ENCODE measurements at places on chromosomes 13 and 19.
A peak's percentile ranks its signal among the peaks of the same experiment; 100 is the strongest.

- DNase-seq, result no peak
Measured at GRCh38 chr19:50795664-50796073, 5.5 kb downstream of the ACP4 start.

DNA sequence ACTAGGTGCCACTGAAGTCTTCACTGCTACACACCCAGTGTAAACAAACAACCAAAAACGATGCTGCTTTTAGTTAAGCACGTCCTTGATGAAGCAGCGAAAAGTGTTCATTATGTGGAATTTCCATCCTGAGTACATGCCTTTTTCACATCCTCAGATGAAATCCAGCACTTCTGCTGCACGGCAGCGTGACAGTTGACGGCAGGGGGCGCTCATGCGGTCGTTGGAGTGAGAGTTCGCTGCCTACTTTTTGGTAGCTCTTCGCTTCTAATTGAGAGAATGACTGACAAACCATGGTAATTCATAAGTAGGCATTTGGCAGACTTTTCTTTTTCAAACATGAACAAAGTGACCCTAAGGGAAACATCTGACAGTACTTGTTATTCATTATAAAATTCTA is 1124.9 kb downstream of the EFNB2 start:
- DNase-seq, result no peak

- no peak for DNase-seq
Measured at GRCh38 chr13:113741191-113741668, 17.8 kb upstream of the TMEM255B start.

GRCh38 chr19:18108897-18109296 is 11.3 kb downstream of the MAST3 start:
- no peak for DNase-seq

- DNase-seq, result no peak
Measured at GRCh38 chr13:37229931-37230330, 124.5 kb upstream of the CSNK1A1L start.

DNA sequence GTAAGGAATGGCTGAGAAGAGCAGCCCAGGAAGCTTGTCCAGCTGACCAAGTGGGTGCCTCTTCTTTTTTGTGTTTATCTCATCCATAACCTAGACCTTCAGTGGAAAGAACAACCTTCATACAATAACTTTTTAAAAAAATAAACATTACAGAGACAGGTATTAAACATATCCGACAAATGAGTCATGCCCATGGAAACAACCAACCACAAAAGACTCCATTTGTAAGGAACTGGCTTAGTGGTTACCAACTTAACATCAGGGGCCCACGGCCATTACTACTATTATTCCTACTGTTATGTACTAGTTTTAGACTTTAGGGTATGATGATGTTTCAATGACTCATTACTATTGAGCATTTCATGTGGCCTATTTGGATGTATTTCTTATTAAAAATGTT is 191.7 kb upstream of the SERP2 start:
- no peak for DNase-seq

DNA sequence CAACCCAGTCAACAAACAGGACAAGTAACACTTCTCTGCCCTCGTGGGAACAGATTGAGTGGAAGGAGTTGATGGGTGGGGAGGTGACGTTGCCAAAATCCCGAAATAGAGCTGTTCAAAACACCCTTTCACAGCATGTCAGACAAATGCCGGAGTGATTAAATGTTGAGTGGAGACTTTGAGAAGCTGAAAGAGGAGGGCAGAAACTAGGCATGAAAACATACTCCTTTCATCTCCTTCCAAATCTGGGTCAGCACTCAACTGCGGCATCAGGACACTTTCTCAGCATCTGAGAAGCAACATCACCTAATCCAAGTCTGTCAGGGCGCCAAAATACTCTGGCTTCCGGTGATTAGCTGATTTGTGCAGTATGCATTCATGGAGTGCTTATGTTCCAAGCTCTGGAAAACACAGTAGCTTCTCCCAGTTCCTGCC is 51.5 kb upstream of the MRI1 start:
- no peak for DNase-seq

GRCh38 chr19:6680141-6680540 is 10.2 kb upstream of the TNFSF14 start:
- no peak for DNase-seq

DNA sequence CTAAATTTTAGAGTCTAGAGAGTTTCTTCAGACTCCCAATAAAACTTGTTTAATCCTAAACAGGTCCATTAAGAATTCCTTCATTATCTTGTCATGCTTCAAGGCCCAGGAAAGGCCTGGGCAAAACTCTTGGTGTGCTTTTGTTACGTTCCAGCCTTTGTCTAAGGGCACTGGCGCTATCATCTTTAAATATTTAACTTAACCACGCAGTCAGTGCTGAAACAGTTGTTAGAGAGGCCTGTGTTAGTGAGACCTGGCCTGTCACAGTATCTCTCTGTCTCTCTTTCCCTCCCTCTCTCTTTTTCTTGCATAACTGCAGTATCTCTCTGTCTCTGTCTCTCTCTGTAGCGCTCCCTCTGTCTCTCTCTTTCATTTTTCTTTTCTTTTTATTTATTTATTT is 8.2 kb upstream of the OR1M1 start:
- DNase-seq, result no peak

- DNase-seq, result no peak
Measured at GRCh38 chr19:52889931-52890330, 7.5 kb downstream of the ZNF320 start.

- no peak for DNase-seq
Measured at GRCh38 chr13:113464476-113464875, 11.2 kb upstream of the ADPRHL1 start.

GRCh38 chr19:2492870-2493269 is 16.9 kb downstream of the GADD45B start:
- DNase-seq, result no peak

GRCh38 chr13:48585456-48585840 is 52.6 kb upstream of the RCBTB2 start:
- DNase-seq, result no peak

DNA sequence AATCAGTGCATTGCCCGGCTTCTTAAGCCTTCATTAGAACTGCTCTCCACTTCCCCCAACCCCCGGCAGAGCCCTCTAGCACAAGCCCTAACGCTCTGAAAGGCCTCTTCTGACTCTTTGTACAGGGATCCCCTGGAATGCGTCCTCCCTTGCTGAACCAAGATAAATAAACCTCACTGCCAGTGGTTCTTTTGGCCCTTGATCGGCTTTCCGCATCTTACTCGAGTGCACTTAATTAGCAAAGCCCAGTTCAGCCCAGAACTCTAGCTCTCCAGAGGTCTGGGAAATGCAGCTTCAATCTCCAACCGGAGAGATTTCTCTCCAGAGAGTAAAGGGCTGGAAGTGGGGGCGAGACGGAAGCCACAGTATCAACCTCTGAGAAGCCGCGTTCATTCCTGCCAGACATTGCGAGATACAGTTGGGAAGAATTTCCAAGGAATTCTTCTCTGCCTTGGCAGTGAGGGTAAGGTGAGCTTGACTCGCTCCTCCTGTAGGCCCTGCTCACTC is 8.7 kb upstream of the ZNF444 start:
- DNase-seq, result no peak

GRCh38 chr19:40803857-40804782 is 5.1 kb downstream of the EGLN2 start:
- DNase-seq, result peak; percentile 39

- no peak for DNase-seq
Measured at GRCh38 chr19:47377208-47377701, 28.1 kb downstream of the DHX34 start.

DNA sequence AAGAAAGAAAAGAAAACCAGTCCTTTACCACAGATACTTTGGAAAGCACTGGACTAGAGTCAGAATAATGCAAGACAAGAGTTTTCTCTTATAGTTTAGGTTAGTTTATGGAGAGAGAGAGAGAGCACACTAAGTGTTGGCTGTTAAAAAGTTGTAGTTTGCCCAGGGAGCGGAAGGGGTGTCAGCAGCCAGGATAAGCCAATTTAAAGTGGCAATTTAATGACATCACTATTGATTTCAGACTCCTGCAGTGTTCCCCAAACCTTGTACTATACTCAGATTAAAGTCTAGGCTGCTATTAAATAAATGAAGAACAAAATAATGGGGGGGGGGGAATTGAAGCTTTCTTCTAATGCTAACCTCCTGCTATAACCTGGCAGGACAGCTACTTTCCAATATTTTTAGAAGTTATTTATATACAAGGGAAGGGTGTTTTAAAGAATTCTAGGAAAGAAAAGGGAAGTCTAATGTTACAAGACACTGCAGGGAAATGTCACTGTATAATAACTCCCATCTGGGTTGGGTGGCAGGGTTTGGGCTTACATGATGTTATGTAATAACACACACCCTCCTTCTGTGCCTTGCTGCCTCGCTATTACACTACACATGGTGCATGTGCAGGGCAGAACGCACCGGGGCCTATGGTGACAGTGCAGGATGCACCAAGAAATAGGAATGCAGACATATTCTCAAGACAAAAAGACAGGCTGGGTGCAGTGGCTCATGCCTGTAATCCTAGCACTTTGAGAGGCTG is 19.9 kb downstream of the TPT1 start:
- DNase-seq, result no peak

DNA sequence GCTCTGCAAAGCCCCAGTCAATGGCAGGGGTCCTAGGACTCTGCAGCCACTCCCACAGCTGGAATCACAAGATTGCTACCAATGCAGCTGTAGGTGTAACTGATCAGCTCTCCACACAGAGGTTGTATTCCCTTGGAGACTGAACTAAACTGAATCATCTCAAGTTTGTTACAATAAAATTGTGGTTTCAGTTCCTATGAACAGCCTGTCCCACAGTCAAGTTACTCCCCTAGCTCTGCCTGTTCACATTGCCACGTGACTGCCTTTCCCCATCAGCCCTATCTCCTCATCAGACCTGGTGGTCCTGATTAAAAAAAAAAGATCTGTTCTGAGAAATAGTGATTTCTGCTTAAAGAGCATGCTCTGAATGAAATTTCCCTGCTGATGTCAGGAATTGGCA is 287.9 kb upstream of the NBEA start:
- DNase-seq, result no peak

DNA sequence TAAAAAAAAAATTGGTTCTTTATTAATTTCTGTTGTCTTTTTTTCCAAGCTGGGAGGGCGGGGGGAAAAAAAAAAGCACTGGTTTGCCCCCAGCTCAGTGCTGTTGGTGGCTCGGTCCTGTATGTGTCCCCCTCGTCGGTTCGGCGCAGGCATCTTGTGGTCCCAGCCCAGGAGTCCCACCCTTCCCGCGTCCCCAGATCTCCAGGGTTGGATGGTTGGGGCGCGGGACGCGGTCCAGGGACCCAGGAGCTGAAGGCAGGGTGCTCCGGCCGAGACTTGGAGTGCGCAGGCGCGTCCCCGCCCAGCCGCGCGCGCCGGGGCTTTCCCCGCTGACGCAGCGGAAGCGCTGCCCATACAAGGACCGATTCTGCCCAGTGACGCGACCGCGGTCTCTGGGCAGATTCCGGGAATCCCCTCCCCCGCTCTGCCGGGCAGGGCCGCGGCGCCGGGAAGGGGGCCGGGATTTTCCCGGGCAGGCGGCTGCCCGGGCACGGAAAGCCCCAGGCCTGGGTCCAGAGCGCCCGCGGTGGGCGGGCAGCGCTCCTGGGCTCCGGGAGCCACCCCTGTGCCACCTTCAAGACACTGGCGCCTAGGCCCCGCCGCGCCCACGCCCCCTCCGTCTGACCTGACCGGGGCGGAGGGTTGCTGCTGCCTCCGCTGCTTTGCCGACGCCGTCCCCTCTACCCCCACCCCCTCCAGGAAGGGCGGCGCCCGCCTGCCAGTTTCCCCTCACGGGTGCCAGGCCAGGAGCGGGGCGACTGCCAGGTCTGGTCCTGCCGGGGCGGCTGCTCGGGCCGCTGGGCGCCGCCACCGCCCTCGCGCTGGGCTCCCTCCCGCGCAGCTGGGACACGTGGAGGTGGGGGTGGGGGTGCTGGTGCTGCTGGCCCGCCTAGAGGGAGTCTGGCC is 2.3 kb downstream of the JUNB start:
- DNase-seq, result peak; percentile 94

DNA sequence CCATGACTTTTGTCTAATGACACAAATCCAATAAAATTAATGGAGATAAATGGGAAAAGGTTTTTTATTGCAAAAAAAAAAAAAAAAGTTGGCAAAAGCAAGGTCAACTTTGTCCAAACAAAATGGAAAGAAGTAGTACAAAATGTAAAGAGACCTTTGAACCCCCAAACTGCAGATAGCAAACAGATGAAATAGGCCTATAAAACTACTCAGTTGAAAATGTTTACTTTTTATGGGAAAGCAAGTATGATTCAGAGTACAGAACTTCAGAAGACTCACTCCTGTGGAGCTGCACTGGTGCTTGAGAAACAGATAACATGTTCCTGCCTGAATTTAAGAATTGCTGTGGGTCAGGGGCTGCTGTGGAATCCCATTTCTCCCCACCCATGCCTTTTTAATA is 9.8 kb upstream of the ZNF177 start:
- no peak for DNase-seq

DNA sequence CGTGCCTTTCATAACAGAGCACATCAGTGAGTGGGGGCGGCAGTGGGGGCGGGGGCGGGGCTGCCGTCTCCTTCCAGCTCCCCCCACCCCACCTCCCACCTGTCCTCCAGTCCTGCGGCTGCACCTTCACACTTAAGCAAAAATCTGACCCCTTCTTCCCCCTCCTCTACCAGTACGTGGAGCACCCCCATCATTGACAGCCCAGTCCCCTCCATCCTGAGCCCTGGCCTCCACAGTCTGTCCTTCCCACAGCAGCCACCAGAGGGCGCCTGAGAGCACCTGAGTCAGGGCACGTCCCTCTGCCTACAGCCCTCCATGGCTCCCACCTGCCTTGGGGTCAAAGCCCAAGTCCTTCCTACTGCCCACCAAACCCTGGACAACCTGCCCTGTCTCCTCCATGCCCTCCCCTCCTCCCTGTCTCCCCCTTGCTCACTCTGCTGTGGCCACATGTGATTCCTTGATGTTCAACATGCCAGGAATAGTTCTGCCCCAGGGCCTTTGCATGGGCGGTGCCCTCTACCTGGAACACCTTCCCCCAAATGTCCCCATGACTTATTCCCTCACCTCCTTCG is 4.0 kb downstream of the EBI3 start:
- peak; percentile 46 for DNase-seq

DNA sequence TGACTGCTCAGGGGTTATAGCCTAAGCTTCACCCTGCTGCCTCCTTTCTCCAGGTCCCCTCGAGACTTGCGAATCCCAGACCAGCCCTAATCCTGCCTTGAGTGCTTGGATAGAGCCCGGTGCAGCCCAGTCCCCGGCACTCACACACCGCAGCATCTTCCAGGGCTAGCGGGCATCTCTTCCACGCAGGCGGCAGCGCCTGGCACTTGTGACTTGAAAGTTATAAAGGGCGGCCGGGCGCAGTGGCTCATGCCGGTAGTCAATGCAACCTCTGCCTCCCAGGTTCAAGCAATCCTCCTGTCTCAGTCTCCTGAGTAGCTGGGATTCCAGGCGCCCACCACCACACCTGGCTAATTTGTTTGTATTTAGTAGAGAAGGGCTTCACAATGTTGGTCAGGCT is 1.9 kb downstream of the WDR18 start:
- no peak for DNase-seq
